ENCODE measurements at places on chromosomes 2 and 18.

DNA sequence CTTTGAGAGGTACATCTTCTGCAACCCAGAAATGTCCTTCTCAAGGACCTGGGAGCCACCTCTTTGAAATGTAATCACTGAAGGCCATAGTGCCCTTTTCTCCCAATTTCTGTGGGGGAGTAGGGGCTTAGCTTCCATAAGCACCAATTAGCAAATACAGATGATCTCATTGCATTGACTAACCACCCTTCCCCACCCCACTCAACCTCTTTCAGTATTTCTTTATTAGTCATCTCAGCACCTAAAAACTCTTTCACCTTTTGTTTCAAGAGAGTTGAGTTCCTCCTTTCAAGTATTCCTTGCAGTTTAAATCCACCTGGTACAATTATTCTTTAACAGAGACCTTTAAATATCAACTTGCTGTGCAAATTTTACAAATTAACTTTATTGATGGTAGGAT is 1011.8 kb upstream of the CDH2 start:
- DNase-seq, result no peak

DNA sequence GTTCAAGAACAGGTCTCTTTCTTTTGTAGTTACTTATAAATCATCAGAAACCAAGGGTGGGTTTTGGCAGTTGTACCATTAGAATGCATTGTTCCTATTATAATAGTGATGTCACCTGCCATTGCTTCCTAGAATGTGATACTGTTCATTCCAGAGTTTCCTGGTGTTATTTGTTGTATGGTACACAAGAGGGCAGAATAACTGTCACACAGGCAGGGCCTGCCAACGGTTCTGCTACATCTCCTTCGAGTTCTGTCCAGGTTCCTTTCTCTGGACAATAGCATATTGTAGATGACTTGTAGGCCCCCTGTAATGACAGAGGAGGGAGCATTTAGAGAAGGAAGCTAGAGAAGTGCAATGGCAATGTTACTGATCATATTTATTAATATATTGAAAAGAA is 98.3 kb downstream of the KLHL14 start:
- no peak for DNase-seq

DNA sequence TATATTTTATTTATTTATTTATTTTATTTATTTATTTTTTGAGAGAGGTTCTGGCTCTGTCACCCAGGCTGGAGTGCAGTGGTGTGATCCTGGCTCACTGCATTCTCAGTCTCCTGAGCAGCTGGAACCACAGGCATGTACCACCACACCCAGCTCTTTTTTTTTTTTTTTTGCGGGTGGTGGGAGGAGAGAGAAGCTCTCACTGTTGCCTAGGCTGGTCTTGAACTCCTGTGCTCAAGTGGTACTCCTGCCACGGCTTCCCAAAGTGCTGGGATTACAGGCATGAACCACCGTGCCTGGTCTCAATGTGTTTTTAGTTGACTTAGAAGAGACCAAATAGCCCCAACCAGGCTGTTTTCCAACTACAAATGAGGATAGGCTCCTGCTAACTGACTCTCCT is 80.7 kb downstream of the PDCL3 start:
- DNase-seq, result no peak

- no peak for DNase-seq
Observed at GRCh38 chr18:78647018-78647417, 332.6 kb upstream of the SALL3 start.

DNA sequence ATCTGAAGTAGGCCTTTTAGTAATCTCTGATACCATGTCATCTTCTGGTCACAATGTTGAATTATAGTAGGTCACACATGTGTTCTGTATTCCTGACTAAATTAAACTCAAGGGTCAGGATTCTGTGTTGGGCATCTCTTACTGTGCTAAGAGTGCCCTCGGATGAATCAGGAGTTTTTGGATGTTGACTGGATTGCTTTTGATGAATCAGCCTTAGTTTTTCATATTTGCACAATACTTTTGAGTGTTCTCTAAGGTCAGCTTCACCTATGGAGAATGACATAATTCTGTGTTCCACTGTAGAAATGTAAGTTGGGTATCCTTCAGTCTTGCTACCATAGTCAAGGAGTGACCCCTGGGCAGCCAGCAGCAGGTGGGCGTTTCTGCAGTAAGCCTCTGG is 190.1 kb downstream of the PTPRM start:
- DNase-seq, result no peak

DNA sequence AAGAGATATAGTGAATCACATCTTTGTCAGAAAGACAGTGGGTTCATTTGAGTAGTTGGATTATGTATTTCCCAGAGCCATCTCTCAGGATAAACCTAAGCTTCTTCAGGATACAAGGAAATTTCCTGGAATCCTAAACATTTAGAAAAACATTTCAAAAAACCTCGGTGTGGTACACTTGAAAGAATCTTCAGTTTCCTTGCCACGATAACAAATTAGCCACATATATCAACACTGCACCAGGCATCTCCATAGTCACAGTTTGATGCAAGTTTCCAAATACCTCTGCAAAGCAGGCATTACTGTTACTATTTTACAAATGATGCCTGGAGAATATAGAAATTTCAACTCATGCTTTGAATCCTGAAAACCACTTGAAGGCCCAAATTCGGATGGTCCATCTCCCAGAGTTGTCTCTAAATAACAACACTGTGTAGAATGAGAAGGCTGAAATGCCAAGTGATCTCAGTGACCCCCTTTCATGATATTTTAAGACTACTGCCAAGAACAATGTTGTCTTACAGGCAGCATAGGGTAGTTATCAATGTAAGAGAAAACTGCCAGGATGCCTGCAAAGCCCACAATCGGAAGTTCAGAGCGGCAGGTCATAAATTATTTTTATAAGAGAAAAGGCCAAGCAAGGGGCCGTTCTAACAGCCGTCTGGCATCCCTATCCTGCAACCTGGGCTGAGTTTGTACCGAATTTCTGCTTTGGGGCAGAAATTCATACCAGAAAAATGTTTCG is 307.9 kb downstream of the TXNL1 start:
- no peak for DNase-seq

- no peak for DNase-seq
Observed at GRCh38 chr2:121944072-121944831, 188.8 kb downstream of the TSN start.

DNA sequence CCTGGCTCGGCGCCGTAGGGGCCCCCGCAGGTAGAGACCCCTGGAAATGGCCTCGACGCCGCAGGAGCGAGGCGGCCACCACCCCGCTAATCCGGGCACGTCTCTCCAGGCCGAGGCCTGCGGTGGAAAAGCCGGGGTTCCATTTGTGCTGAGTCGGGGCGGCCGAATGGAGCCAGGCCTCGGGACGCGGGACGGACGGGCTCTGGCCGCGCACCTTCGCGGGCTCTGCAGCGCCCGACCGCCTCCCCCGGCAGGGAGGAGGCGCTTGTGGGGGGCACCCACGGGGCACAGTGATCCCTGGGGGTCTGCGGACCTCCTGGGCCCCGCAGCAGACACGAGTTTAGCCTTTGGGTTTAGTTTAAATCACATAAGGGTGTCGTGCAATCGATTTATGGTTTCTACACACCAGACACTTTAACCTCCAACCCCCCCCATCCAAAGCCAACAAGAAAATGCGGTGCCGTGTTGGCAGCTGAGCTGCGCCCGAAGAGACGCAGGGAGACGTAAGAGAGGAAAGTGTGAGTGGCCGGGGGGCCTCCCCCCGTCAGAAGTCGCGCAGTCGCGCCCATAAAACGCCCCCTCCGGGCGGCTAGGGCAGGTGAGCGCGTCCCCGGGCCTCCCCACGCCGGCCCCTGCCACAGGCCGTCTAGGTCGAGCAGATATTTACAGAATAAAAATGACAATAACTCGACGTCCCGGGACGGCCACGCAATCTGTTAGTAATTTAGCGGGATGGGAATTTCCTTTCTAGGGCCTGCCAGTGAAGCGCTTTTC is 1.0 kb upstream of the NFATC1 start:
- DNase-seq, result no peak

- DNase-seq, result no peak
Observed at GRCh38 chr2:55961318-55961911, 37.8 kb upstream of the EFEMP1 start.

- DNase-seq, result no peak
Observed at GRCh38 chr18:40096675-40097074, 1858.4 kb upstream of the PIK3C3 start.

- no peak for DNase-seq
Observed at GRCh38 chr2:54012538-54013141, 41.8 kb upstream of the PSME4 start.

- peak; percentile 19 for DNase-seq
Observed at GRCh38 chr18:74264303-74265020, 27.3 kb downstream of the CYB5A start.

DNA sequence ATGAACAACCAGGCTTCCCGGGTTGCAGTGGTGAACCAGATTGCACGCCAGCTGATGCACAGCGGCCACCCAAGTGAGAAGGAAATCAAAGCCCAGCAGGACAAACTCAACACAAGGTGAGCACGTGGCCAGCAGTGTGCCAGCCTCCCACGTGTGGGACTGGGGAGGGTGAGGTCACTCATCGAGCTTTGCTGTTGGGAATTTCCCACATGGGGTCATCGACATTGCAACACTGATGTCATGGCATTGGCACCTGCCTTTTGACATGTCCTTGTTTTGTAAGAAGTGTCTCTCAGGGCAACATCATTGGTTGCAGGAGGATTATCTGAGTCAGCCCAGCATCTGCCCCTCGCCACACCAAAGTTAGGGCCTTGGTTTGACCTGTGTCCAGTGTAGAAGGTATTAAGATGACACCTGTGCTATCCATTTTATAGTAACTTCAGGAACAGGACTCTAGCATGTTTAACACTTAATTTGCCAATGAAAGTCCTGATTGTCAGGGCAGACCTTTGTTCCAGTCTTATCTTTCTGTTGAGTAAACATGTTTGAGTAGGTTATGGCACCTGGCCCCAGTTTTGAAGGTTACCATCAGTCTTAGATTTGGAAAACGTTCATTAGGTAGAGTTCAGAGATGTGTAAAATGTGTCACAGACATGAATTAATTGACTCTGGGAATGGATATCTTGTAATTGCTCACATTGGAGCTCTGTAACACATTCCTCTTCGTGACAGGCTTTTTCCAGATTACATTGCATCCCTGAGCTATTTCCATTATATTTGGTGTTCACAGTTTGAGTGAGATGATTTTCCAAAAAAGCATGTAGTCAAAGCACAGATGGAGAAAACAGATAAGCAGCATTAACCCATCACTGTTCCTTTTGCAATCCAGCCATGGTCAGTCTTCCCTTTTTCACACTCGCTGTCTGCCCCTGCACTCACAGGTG is 93.3 kb upstream of the EML6 start:
- no peak for DNase-seq

- no peak for DNase-seq
Observed at GRCh38 chr2:23327416-23327815, 57.6 kb upstream of the KLHL29 start.

- DNase-seq, result no peak
Observed at GRCh38 chr2:159053161-159054031, 85.0 kb downstream of the TANC1 start.

DNA sequence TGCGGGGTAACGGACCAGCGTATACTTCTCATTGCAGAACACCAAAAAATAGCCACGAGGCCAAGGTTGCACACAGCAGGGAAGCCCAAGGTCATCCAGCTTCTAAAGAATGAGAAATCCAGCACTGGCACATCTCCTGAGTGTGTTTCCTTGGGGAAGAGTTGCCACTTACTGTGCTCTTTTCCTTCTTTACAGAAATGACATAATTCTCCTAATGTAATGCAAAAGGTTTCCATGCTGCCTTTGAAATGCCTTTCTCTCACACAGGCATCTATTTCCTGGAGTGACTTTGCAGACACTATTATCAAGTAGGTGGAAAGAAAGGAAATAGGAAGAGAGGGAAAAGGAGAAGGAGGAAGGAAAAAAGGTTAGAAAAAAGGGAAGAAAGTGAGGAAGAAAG is 862.1 kb upstream of the CELF4 start:
- DNase-seq, result no peak

- DNase-seq, result no peak
Observed at GRCh38 chr2:241943209-241943850, 73.8 kb downstream of the RTP5 start.

DNA sequence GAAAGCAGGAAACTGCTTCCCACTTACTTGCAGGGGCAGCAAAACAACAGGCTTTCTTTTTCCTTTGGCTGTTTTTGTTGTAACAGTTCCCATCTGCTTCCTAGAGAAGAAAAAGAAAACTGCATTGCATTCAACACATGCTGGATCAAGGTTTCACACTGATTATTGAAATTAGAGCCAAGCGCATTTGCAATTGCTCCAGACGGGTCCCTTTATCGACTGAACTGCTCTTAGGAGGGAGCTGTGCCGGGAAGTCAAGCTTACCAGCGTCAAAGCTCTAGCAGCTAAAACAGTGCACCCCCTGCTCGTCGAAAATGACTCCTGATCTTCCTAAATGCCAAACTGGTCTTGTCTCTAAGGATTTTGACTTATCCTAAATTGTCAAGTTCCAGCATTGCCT is 164.0 kb upstream of the SESTD1 start:
- DNase-seq, result no peak

DNA sequence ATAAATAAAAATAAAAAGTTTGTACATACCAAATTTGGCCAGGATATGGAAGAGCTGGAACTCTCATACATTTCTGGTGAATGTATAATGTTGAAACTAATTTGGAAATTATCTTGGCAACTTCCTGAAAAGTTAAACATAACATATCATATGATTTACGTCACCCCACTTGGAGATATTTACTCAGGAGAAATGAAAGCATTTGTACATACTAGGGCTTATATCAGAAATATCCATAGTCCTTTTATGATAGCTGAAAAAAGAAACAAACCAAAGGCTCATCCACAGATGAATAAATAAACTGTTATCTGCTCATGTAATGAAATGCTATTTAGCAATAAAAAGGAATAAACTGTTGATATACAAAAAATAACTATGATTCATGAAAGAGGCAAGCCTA is 318.2 kb upstream of the NRXN1 start:
- no peak for DNase-seq

DNA sequence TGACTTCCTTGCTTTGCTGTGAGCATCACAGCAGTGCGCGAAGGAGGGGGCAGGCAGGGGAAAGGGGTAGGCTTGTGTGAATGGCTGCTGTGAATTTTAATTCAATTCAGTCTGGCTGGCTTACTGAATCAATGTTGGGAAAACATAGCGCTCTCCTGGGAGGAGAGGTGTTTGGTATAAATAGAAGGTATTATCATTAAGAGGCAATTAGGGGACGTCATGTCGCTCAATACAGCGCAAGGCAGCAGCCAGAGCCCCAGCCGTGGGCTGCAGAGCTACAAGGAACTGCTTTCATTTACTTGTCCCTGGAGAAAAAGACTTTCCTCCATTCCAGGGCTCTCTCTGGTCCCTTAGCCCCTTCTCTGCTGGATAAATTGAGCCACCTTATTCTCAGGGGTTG is 181.4 kb upstream of the MSH6 start:
- no peak for DNase-seq

DNA sequence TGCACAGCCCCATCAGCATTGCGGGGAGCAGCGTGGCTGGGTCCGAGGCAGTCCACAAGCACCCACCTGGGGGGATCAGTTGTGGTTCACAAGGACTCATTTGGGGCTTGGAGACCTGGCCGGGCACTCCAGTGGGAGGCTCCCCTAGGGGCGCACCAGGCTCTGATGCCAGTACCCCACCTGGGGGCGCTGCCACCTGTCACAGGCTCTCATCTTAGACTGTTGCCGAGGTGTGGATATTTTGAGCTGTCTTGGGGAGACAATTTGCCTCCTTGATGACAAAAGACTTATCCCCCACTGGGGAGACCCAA is 3.0 kb downstream of the ADRA2B start:
- no peak for DNase-seq
